ENCODE measurements at places on chromosomes 13 and 19.

- DNase-seq, result peak; percentile 17
These were observed 1.3 kb upstream of the FFAR1 start for GRCh38 chr19:35346193-35347052.

DNA sequence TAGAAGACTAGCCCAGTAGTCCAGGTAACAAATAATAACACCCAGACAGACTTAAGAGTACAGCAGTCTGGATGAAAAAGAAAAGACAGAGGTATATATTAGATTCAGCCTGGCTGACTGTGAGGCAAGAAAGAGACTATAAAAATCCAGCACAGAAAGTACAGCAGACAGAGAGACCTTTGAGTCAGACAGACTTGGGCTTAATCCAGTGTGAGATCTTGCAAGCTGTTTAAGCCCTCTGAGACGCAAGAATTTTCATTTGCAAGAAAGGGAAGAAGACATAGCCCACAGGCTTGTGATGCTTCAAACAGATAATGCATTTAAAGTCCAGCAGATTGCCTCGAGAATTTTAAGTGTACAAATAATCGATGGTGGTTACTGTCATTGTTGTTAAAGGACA is 471.4 kb downstream of the LIG4 start:
- DNase-seq, result no peak

DNA sequence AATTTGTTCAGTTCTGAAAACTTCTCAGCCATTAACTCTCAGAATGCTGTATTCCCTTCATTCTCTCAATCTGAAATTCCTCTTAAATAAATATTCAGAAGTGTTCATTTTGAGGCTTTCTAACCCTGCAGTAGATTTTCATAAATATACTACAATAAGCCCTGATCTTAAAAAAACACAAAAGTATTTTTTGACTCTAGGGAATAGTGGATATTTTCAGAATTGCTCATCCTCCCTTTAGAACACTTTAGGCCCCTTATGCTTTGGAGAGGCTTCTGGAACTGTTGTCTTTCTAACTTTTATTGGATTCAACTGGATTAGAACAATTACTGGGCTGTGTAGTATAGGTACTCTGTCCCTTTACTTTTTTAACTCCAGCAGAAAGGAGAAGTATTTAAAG is 1662.6 kb upstream of the MIR17HG start:
- no peak for DNase-seq

DNA sequence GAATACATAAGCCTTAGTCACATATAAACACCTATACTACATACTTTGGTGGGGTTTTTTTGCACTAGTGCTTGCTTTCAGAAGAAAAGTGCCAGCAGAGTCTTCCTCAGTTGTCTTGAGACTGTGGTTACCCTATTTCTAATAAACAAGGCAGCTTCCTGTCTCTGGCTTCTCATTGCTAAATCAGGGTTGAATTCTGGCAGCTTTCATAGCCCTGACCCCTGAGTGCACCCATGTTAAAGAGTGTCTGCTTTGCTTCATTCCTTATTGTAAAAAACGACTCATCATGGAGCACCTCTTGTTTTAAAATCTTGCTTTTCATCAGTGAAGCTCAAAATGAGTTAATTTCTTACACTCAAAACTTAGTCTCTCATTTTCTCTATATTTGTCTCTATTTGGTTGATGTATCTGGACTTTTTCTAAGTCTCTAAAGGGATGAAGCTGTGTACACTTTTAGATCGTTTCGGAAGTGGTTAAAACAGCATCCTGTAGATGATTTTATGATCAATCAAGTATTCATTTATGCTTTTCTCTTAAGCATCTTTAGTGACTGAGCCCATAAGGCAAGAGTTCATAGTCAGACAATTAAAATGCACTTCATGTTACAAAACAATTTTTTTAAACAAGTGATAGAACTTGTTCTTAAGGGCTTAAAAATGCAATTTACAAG is 72.1 kb downstream of the KLF12 start:
- no peak for DNase-seq

GRCh38 chr13:108325863-108326262 is 56.3 kb downstream of the TNFSF13B start:
- DNase-seq, result no peak

DNA sequence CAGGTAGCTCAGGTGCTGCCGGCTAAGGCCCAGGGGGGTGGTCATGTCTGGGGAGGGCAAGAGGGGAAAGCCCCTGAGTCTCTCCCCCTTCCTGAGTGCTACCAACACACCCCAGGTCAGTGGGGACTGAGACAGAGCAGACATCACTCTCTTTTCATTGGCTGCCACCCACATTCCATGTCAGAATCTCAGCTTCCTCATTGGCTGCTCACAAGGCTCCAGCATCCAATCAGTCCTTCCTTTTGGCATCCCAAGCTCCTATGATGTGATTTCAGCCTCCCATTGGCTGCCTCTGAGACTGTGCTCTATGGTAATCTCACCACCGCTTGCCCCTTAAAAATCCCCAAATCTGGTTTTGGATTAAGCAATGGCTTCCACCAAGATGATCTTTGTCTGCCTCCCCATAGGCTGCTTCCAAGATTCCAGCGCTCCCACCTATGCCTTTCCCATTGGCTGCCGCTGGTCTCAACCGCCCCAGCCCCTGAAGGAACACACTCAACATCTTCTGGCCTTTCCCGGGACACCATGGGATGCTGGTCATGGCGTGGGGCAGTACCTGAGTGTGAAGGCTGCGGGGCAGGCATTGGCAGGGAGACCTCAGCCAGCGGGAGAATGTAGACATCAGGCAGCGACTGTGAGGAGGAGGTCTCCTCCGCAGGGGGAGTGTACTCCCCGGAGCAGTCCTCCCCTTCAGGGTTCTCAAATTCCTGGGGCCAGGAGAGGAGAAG is 2.0 kb downstream of the LMTK3 start:
- no peak for DNase-seq

DNA sequence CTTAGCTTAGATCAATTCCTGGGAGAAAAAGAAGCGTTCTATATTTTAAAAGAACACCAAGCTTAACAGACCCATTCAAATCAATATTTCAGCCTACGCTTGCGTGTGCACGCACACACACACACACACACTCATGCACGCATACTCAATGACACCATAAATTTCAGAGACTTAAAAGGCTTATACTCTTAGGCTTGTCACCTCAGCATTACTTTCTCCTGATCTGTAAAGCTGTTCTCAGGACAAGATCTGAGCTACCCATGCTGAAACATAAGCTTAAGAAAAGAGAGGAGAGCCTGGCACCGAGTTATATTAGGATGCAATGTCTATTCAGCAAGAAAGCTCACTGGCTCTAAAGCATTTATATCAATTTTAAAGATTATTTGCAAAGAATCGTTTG is 368.5 kb downstream of the FGF14 start:
- DNase-seq, result no peak

DNA sequence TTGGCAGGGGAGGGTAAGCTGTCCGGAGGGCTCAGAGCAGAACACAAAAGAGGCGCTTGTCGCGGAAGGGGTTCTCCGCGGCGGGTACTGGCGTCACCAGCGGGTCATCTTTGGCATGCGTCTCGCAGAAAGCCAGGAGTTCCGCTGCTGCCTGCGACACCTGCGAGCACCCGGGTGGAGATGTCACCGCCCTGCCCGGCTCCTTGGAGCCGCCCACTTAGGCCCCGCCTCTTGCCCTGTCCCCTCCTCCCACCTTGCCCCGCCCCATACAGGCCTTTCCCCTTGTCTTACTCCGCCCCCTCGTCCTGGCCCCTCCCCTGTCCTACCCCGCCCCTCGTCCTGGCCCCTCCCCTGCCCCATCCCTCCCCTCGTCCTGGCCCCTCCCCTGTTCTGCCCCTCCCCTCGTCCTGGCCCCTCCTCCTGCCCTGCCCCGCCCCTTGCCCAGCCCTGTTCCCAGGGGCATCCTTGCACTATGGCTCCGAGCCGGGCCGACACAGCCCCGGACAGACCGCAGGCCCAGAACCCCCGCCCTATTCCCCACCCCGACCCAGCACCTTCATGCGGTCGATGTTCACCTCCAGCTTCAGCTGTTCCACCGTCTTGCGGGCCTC is 1.9 kb downstream of the GNG8 start:
- DNase-seq, result peak; percentile 76

GRCh38 chr13:88051746-88052482 is 380.7 kb downstream of the SLITRK5 start:
- no peak for DNase-seq

DNA sequence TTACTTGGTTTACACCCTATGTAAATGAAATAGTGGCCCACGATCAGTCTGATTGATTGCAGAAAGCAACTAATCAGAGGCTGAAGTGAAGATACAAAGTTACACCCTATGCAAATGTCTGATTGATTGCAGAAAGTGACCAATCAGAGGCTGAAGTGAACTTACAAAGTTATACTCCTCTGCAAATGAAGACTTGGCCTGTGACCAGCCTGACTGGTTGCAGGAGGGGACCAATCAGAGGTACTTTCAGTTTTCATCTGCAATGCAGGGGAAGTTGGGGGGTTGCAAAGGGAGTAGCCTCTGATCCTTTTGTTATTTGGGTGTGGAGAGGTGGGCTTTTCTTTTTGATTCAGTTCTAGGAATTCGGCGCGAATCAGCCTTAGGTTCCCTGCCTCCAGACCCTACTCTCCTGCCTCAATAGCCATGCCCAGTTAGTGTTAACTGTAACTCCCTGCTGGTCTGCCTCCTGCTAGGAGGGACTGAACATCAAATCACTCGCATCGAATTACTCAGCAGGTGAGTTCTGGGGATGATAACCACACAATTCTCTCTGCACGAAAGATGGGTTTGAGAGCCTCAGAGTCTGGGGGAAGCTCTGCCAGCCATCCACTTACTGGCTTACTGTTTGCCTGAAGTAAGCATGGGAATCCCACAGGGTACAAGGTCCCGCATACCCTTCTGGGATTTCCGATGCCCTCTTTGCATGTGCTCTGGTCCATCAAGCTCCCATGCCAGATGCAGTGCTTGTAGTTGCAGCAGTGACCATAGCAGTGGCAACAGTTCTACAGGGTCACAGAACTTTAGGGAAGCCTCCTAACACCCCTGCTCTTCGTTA is 7.5 kb downstream of the ARL11 start:
- DNase-seq, result no peak
